ENCODE measurements at places on chromosomes 7 and 10.

DNA sequence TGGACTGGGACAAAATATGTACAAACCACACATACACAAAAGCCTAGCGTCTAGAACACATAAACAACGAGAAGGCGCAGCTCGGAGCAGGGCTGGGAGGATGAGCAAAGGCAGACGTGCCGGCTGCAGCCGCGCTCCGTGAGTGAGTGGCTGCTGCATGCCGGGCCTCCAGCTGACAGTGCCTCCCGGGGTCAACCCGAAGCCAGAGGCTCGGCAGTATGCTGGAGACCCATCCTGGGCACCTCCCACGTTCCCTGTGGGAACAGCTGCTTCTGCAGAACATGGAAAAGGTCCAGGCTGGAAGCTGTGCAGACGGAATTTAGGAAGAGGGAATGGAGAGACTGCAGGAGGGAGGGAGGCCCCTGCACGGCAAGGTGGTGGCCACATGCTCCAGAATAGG is 3.6 kb upstream of the GPR146 start:
- no peak for DNase-seq

DNA sequence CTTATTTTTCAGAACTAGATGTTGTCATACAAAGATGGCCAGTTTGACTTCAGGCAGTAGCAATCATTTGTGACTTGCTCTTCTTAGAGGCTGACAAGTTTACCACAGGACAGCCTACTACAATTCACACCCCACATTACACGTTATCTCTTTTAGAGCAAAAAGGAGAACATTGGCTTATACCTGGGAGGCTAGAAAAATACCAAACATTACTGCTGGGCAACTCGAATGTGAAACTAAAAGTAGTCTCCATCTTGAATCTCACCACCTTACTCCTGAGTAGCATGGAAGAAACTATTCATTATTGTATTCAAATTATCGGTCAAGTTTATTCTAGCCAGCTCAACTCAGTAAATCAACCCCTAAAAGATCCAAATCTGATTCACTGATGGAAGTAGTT is 90.7 kb upstream of the TMEM26 start:
- DNase-seq: no peak

GRCh38 chr10:8312079-8312478 is 257.6 kb downstream of the GATA3 start:
- DNase-seq: no peak

DNA sequence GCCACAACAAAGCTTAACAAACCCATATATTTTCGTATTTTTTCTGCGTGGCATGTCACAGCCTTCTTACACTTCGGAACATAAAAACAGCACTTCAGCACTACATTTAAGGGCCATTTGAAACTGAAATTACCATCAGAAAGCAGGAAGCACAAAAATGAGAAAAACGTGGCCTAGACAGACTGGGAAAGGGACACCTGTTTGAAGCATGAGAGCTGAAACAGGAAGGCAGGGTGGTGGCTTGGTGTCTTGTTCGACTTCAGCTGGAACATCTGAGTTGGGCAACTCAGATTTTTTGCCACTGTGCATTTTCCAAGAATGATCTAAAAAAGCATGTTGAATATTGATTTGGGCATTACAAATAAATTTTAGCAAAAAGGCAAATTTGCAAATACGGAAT is 243.2 kb downstream of the ELMO1 start:
- DNase-seq: no peak

DNA sequence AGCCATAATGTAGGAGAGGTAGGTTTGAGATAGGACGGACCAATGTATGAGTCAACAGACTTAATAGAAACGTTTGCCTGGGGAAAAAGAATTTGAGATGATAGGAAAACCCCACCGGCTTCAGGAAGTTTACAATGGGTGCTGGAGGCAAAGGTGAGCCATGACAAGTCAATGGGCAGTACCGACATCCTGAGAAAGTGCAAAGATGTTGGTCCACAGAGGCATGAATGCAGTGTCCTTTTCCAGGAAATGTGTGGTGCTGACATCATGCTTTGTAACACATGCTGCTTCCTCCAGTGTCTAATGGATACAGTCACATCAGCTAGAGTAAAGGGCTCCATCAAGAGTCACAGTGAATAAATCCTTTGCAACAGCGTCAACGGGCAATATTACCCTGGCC is 533.6 kb downstream of the INHBA start:
- no peak for DNase-seq

DNA sequence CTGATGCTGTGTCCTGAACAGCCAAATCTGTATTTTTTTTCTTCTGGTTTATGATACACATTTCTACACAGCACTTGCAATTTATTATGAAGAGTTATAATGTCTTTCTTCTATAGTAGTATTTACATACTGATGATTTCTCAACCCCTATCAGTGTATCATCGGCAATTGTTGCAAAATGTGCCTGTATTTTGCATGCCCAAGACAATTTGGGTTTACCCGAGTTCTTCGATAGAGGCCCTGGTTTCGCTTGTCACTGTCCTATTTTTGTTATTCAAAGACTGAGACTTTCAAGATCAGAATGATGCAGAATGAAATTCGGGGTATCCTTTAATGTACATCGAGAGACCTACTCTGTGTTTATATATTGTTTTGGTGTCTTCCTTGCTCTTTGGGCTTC is 184.5 kb upstream of the PRSS58 start:
- no peak for DNase-seq

DNA sequence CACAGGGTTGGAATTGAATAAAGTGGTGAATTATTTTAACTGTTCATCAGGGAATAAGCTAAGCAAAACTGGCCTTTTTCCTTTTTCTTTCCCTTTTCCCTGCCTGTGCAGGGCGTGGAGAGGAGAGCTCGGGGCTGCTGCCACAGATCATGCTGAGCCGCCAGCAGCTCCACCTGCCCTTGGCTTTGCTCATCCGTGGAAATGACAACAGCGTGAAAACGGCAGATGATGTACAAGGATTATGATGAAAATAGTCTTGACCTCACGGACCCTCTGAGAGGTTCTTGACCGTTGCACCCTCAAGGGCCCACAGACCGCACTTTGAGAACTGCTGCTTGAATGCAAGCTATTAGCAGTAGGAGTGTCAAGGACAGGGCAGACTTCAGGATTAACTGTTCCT is 10.6 kb downstream of the PPP2R2D start:
- DNase-seq: no peak

GRCh38 chr7:133290676-133291333 is 37.9 kb downstream of the EXOC4 start:
- no peak for DNase-seq

DNA sequence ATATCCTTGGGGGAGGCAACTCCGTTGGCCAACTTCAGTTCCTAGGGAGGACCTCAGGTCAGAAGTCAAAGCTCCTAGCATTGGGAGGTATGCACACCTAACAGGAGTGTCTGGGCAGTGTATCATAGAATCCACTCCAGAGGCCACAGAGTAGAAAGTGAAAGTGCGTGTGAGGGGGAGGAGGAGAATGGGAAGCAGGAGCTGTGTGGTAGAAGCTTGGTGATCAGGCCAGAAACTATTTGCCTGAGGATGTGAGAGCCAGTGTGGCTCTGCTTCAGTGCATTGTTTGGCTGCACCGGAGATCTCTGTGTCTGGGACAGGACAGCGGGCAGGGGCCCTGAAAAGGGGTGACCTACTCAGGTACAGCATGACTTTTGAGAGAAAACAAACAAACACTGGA is 557.4 kb upstream of the VSTM2A start:
- no peak for DNase-seq

GRCh38 chr7:56092789-56093531 is at the start of gene PHKG1:
PHKG1 (minus strand) TSS chr7:56092952; CDS start chr7:56088941, 4,011 bp downstream.
- DNase-seq: no peak

DNA sequence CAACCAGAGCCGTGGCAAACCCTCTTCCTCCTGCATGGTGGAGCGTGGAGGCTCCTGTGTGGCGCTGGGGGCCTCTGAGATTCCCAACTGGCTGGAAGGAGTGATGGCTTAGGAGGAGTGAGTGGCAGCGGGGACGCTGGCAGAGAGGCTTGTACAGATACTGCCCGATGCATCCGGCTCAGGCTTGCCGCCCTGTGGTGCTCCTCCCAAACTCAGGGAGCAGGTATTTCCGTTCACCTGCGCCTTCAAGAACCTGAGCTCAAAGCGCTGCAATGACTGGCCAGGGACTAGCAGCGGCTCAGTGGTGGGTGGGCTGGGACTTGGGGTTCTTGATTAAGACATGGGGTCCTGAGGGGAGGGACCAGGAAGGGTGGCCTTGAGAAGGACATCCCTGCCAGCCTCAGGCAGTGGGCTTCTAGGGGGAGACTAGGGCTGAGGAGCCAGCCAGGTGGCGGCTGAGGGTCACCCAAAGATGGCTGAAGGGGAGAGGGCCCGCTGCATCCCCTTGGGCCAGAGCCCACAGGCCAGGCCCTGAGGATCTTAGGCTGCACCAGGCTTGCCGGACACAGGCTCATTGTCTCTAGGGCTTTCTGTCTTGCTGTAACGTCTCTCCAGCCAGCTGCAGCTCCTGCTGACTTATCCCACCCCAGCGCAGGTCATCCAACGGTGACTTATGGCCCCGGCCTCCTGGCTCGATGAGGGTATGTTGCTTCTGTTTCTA is 3.2 kb downstream of the ZNF775 start:
- DNase-seq: no peak

- DNase-seq: no peak
Measured at GRCh38 chr7:31023877-31024276, 28.2 kb upstream of the ADCYAP1R1 start.

DNA sequence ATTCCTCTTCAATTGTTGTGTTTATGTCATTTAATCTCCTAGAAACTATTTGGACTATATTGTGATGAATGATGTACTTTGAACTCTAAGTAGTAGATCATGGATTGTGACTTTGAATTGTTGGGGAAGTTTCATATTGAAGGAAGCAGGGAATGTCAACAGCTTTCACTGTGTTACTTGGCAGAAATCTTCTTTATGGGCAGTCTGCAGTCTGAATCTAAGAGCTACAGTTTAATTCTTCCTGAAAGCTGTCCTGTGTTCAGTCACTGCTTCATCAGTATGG is 91.6 kb downstream of the PPP1R9A start:
- no peak for DNase-seq

GRCh38 chr10:3487228-3487627 is 297.8 kb downstream of the KLF6 start:
- DNase-seq: no peak

- no peak for DNase-seq
Measured at GRCh38 chr10:26216585-26217395, at the start of gene GAD2. GAD2 (plus strand) TSS chr10:26216774; CDS start chr10:26216810, 36 bp downstream.

- no peak for DNase-seq
Measured at GRCh38 chr10:34219753-34220548, 595.1 kb downstream of the PARD3 start.

DNA sequence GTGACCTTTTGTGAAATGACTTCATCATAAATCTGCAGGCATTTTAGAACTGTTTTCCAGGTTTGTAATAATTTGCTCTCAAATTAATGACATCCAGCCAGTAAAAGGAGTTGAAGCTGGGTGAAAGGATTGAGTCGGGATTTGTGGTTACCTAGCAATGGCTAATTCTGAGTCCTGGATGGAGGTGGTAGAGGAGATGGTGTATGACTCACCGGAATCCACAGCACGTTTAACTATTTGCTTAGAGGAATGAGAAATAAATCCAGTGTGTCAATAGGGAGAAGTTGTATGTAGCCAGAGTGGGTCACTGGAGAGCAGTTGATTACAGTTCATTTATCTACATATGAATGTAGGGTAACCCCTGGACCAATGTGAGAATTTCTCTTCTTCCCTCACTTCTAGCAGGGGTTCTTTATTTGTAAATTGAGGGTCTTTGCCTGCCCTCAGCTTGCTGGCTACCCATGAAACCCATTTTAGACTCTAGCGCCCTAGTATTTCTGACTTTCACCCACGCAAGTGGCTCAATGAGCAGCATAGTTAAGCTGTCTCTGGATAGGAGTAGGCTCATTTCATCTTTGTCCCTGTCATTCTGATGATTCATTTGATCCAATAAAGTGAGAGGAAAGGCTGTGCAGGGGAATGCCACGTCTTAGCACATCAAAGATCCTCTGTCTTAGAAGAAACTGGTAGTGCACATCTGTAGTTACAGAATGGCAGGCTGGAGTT is 547.8 kb downstream of the SORCS3 start:
- DNase-seq: no peak

- DNase-seq: no peak
Measured at GRCh38 chr7:264541-265191, 25.3 kb upstream of the FOXL3 start.

DNA sequence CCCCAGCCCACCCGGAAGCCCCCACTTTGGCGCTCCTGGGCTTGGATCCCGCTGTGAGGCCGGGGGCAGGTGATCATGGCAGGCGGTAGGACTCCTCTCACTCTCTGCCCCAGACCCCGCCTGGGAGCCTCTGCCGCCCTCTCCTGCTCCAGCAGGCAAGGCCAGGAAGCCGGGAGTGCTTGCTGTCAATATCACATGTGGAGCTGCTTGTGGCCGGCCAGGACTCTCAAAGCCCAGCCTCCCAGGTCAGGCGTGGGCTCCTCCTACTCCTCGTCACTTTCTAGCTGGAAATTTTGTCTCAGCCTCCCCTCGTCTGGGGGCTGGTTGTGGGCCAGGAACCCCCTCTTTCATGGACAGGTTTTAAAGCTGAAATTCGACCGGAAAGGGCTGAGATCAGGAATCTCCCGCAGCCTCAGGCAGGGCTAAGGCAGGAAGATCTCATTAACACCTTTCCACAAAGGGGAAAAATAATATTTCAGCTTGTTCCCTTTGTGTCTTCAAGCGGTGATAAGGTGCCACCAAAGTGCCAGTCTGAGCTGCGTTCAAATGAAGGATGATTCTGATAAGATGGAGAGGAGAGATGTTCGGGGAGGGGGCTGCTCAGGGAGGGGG is 273.6 kb upstream of the PODXL start:
- DNase-seq: no peak

DNA sequence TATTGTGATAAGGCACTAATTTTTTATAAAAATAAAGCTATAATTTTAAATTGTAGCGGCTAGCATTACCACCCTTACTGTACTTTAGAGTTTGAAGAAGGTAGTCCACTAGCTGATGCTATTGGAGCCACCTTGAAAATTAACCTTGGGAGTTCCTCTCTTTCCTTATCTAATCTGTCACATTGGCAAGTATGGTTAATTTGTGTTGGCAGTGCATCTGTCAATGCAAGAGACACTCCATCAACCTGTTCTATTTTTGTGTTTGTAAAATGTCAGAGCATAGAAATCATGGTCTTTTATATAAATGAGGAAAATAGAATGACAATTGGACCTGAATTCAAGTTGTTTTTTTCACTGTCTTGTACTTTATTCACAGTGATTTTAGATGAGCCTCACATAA is 20.5 kb downstream of the GLCCI1 start:
- no peak for DNase-seq

DNA sequence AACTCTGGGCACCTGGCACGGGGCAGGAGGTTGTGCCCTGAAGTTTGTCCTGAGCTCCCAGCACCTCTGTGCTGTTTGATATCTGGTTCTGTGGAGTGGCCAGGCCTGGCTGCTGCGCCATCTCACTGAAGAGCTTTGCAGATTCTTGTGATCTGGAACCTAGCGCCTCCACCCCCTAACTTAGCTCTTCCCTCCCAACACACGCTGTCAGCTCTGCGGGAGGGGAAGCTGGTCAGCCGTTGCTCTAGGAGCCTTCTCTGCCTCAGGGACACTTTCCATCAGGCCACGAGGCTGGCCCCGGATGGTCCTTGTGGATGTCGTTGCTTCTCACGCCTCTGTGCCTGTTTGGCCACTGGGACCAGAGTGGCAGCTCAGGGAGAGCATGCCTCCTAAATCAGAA is 213.2 kb downstream of the CCDC3 start:
- no peak for DNase-seq

- DNase-seq: no peak
Measured at GRCh38 chr7:137342265-137342664, 1.3 kb downstream of the PTN start.

Data from HCT116 (cell line).